ENCODE measurements at places on chromosomes 3 and 15. TPM values are rescaled to one million over a fixed set of nuclear protein-coding genes. Genes with fewer than 3 reads are reported as not detected.

DNA sequence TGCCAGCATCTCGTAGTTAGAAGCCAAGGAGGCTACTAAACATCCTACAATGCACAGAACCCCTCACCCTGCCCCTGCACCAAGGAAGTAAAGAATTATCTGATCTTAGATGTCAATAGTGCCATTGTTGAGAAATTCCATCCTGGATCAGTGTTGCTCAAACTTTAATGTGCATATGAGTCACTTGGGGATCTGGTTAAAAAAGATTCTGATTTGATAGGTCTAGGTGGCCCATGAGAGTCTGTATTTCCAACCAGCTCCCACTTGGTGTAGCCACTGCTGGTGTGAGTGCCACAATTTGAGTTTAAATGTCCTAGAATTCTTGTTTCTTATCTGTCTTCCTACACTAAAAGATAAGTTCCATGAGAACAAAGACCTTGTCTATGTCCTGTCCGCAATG lies 43.7 kb downstream of the TMEM45A start:
- no peak for DNase-seq

GRCh38 chr15:100651253-100651652 lies 48.9 kb downstream of the ASB7 start:
- no peak for DNase-seq

GRCh38 chr3:181976526-181976925 lies 264.8 kb downstream of the SOX2 start:
- no peak for DNase-seq

GRCh38 chr3:133443649-133444422 lies 44.0 kb downstream of the BFSP2 start:
- DNase-seq = no peak

DNA sequence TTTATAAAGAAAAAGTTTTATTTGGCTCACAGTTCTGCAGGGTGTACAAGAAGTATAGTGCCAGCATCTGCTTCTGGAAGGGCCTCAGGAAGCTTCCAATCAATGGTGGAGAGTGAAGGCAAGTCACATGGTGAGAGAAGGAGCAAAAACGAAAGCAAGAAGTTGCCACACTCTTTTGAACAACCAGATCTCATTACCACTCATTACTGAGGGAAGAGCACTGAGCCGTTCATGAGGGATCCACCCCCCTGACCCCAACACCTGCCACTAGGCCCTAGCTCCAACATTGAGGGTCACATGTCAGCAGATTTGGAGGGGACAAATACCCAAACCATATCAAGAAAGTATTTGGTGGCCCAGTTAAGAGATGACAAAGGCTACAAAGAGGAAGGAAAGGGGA lies 239.3 kb upstream of the UBE2E1 start:
- DNase-seq = no peak

- no peak for DNase-seq
These were observed 103.0 kb downstream of the GBE1 start for GRCh38 chr3:81658322-81658997.

DNA sequence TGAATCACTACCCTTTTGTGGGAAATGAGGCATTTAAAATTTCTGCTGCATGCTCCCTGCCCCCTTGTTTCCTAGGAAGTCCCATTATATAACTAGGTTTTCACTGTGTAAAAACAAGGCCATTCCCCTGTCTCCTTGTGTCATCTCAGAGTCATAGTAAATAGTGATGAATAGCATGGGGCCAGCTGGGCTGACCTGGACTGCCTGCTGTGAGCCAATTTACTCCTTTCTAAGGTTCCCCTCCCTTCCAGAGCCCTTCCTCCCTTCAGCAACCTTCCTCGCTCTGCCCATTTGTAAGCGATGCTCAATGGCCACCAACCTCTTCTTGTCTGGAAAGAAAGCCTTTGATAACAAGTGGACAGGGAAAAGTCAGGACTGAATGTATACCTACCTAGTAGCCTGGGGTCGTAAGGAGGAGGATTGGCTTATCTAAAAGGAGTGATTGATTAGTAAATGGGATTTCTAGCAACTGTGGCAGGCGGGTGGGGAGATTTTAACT lies 11.7 kb downstream of the ITGA11 start:
- no peak for DNase-seq

GRCh38 chr15:62164396-62165103 lies 535 bp downstream of the C2CD4B start:
- DNase-seq = no peak

GRCh38 chr15:77499087-77499760 lies 78.5 kb downstream of the HMG20A start:
- no peak for DNase-seq

- no peak for DNase-seq
These were observed 20.6 kb downstream of the MEIS2 start for GRCh38 chr15:37079726-37080125.

DNA sequence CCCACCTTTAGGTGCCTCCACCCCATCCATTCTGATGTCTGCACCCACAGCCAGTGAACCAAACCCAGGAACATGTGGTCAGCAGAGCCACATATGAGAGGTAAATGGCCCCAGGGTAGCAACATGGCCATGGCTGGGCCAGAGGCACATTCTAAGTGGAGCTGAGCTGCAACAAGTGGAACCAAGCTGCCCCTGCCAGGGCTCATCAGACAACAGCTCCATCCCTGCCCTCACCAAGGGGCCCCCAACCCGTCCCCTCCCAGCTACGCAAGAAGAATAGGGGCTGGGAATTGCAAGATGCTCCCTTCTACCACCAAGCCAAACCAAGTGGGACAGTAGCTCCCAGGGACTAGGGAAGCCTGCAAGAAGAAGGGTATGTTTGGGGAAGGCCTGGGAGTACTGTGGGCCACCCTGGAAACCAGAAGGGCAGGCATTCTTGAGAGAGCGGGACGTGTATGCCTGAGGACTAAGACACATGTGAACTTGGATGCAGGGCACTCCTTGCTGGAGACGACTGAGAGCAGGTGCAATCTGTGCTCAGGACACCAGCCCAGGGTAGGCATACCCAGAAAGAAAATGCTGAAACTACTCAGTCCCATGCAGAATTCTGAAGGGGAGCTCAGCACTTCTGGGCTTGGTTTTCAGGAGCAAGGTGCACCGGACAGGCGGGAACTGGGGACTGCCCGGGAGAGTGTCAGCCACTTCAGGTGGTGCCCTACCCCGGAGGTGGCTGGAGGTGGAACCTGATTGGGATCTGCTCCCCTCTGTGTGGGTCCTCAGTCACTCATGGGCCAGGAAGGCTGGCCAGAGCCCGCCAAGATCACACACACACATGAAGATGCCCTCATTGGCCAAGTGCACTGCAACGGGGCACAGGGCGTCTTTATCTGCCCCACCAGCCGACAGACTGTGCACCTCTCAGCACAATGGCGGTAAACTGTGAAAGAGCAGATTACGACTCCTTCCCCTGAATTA lies 9.5 kb downstream of the MYL3 start:
- no peak for DNase-seq

GRCh38 chr3:21100656-21101359 lies 650.2 kb downstream of the ZNF385D start:
- no peak for DNase-seq

DNA sequence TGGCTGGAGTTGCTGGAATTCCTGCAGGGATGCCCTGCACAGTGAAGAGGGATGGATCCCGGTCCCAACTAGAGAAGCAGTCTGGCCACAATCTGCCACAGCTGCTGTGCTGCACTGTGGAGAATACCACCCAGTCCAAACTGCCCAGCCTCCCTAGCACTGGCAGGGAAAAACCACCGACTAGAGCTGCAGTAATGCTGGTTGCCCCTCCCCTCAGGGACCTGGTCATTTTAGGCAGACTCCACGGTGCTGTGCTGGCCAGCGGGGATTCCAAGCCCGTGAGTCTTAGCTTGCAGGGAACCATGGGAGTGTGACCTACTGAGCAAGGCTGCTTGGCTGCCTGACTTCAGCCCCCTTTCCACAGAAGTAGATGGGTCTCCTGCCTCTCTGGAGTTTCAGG lies 478.0 kb upstream of the ATP11B start:
- DNase-seq = no peak

GRCh38 chr3:133833880-133834620 lies 28.4 kb downstream of the SRPRB start:
- no peak for DNase-seq

GRCh38 chr3:142470826-142471225 lies 23.0 kb upstream of the XRN1 start:
- DNase-seq = no peak

DNA sequence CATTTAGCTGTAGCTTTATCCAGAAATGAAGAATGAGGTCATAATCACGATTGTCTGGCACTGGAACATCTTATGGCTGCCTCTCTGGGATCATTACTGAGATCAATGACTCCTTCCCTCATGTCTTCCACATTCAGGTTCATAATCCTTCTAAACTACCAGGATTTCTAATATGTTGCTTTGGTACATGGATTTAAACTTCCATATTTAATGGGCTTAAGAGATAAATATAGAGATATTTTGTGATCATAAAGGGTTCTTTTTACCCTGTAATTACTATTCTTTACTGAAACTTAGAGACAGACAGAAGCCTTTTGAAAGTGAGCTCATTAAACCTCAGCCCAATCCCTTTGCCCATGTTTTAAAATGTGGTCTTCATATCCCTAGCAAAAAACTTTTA lies 575.4 kb upstream of the ALCAM start:
- no peak for DNase-seq

DNA sequence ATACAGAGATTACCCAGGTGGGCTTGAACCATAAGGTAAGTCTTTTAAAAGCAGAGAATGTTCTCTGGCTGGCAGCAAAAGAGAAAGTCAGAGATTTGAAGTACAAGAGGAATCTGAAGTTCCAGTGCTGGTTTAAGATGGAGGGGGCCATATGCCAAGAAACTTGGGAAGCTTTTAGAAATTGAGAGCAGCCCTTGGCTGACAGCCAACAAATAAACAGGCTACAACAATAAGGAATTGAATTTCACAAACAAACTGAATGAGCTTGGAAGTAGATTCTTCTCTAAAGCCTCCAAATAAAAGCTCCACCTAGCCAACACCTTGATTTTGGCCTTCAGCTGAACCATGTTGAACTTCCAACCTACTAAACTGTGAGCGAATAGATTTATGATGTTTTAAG lies 85.7 kb downstream of the TRIM42 start:
- no peak for DNase-seq

- no peak for DNase-seq
These were observed 1.2 kb downstream of the RASGRF1 start for GRCh38 chr15:79089331-79089889.

- DNase-seq = no peak
These were observed 115.2 kb upstream of the TSC22D2 start for GRCh38 chr3:150292891-150293290.

FMN1 gene
- polyA plus RNA-seq = 0.40 TPM

PCLAF gene
- 55.0 TPM for polyA plus RNA-seq

GAP43 gene
- polyA plus RNA-seq = not detected

DNAH12 gene
- polyA plus RNA-seq = 0.10 TPM

FBXO40 gene
- polyA plus RNA-seq = not detected

CHRD gene
- not detected for polyA plus RNA-seq

RASGRP1 gene
- 1.1 TPM for polyA plus RNA-seq

CRTC3 gene
- 11.9 TPM for polyA plus RNA-seq

CSPG5 gene
- 0.03 TPM for polyA plus RNA-seq
